NCI-H2081 (cell line): ENCODE measurements at places on chromosomes 3 and 15.

DNA sequence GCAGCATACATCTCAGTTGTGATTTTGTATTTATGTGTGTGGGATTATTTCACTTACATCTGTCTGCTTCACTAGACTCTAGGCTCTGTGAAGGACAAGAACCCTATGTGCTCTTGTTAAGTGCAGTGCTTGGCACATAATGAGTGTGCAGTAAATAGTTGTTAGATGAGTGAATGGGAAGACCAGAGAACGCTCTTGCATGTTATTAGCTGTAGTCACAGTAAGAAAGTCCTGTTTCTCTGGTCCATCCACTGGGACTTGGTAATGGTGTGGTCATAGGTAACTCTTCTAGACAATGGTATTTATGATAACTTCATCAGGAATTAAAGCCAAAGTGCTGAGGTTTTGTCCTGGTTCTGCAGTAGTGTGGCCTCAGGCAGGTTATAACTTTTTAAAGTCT, 1.4 kb upstream of the AQP9 start:
- no peak for DNase-seq

DNA sequence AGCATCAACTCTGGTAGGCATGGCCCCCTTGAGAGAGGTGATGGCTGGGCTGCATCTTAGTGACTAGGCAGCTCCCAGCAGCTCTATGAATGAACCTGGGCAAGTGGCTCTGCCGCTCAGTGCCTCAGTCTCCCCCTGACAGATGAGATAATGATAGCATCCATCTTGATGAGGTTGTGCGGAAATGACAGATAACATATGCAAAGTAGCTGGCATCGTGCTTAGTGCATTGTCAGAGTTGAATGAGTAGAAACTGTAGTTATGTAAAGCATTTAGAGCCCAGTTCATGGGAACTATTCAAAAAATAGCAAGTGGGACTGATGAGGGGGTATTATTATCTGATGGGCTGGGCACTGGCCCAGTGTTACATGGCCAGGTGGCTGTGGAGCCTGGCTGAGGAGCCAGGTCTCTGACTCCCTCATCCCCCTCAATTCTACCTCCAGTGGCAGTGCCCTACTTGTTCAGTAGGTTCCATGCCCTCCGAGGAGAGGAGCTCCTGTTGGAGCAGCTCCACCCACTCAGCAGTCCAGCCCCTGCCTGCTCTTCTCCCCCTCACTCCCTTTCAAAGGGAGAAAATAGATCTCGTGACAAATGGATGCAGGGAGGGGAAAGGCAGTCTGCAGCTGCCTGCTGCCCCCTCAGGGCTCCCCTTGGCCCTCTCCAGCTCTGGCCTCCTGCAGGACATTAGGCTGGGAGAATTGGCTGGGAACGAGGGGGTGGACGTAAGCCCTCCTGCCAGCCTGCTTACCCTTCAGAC, 6.6 kb downstream of the PRKCD start:
- no peak for DNase-seq

- peak; percentile 86 for DNase-seq
Measured at GRCh38 chr15:38453971-38454695, at the start of gene FAM98B. Gene FAM98B, plus strand, starts transcription at chr15:38454127. Its CDS starts 35 bp downstream, at chr15:38454162.

DNA sequence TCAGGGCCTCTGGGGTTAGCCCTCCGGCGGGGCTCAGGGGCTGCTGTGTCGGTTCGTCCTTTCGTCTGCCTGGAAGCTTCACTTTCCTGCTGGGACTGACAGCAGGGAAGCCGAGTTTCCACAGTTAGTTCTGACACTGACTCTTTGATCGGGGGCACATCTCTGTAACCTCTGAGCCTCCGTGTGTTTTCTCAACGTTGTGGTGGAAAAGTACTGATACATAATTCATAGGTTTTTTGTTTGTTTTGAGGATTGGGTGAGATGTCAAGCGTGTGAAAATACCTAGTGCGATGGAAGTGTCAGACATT, 481 bp downstream of the AP4E1 start:
- DNase-seq = no peak

DNA sequence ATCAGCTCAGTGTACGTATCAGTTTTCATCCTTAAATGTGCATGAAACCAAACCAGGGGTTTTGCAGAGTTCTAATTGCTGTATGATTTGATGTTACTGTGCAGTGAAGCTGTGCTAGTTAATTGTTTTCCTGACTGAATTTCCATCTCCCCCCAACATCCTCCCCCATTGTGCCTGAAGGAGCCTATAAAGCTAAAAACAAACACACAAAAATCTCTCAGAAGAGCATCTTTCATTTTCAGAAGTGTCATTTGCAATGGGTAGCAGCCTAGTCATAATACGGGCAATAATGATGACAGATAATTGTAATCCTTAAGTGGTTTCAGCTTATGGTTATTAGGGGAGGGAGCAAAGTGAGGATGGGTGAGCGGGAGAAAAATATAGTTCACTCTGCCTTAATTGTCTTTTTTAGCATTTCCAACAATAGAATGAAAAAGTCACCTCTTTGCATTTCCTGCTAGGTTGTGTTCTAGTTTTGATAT, 207.9 kb upstream of the TBL1XR1 start:
- peak; percentile 78 for DNase-seq

GRCh38 chr3:195914648-195915473, 6.5 kb upstream of the TNK2 start:
- DNase-seq = no peak

DNA sequence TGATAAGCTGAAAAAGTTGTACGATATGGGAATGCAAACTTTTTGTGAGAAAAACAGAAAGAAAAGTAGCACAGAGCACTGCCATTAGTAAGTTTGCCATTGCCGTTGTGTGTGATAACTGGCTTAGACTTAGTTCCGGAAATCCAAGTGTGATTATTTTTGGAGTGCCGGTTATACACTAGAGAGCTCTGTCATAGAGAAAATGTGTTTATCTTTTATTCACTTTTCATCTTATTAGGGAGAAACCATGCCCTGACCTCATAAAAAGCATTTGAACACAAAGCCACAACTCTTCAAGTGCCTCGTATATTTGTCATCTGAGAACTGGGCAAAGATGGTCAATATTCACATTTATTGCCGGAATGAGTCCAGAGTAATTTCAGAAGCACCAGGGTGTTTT, 36.1 kb downstream of the CTDSPL start:
- DNase-seq = no peak

DNA sequence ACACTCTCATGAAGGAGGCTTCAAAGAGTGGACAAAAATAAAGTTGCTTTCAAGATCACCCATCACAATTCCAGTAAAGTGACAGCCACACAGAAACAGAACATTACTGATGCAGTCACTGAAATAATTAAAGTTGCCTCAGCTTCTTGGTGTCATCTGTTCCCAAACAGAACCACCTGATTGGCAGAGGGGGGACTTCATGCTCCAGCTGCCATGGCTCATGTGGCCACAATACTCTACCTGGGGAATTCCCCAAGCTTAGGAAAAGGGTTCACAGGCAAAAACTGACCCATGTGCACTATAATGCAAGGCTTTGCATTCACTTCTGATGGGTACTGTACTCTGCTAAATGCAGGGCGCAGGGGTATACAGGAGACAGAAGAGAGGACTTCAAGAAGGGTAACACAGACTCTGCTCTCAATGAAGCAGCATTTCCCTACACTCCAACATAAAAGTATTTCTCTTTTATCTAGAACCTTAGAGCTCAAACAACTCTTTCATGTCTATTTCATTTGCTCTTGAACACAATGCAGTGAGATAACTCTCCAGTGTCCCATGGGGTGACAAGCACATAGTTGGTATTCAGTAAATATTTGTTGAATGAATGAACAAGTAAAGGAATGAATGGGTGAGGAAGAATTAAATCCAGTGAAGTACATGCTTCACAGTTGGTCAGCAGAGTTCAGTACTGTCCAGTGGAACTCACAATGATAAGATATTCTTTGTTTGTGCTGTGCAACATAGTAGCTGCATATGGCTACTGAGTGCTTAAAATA, 8.6 kb upstream of the CTNNB1 start:
- DNase-seq = no peak

- no peak for DNase-seq
Measured at GRCh38 chr15:47292638-47293190, 424.6 kb upstream of the SEMA6D start.

DNA sequence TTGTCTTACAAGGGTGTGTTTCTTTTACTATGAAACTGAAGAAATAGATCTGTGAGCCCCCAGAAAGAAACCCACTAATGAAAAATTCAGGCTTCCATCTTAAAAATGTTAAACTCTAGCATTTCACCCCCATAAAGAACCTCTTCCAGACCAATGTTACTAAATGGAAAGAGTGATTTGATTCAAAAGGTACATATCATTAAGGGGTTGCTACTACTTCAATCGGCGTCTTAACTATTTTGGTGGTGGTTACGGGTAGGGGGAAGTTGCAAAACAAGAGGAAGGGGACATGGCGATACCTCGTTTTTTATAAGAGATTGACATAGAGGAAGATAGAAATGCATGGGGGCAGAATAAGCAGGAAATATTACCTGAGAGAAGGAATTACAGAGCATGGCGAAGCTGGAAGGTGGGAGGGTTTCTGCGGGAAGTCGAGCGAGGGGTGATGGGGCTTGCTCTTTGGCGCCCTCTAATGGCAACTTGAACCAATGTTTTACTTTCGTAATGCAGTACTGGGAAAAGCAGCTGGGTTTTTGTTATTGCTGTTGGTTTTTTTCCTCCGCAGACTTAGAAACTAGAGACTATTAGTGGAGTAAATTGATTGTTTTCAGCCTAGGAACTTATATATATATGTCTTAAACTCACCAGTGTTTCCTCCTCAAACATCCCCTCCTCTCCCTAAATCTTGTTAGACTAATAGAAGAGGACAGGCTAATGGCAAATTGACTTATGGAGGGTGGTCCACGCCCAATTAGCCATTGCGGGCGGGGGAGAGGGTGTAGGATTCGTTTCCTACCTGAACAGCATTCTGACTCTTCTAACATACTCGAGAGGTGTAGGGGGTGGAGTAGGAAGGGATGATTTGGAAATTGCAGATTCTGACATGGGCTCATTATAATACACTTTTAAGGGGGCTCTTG, 11.3 kb upstream of the SOX2 start:
- DNase-seq = peak; percentile 96

GRCh38 chr15:49223536-49224274, 53.7 kb downstream of the GALK2 start:
- DNase-seq = no peak

DNA sequence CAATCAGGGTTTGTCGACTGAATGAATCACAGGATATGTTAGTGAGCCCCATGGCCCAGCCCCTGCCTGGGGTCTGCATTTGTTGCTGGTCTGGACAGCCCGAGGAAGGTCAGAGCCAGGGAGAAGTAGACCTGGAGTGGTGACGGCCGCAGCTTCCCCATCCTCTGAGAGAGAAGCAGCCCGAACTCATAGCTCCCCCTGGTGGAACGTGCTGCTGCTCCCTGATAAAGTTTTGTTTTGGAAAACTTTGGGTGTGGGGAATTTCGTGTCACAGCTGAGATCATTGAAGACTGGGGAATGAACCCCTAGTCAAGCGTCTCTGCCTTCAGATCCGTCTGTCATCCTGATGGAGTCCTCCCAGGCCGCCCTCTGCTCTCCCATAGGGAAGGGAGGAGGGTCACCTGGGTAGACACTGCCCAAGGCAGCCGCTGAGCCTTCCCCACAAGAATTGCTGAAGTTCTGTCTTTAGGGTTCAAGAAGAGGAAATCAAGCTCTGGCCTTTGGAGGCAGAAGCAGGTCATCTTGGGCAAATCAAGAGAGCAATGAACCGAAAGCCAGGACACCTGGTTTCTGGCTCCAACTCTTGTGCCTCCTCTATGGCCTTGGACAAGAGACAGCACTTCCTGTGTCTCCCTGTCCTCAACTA, 60.5 kb downstream of the GLDN start:
- peak; percentile 34 for DNase-seq

DNA sequence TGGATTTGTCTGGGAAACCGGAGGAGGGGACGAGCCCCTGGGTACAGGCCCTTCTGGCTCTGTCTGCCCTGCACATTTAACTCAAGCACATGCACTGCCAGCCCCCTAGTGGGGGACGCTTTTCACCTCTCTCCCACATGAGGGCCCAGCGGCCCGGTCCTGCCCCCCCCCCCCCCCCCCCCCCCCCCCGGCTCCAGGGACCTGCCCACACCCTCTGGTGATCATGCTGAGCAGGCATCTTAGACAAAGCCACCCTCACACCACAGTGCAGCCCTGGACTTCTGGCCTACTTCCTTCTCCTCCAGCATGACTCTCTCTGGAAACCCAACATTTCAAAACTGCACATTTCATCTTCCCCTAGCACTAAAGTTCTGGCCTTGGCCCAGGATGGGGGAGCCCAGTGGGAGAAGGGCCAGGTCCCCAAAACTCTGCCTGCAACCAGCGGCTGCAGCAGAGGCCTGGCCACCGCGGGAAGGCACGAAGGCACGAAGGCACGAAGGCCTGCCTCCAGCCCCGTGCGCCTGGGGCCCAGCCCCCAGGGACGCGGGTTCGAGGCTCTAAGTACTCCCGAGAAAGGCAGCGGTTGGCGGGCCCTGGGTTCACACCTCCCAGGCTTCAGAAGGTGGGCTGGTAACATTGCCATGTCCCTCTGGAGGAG, 14.1 kb downstream of the KLF15 start:
- no peak for DNase-seq

DNA sequence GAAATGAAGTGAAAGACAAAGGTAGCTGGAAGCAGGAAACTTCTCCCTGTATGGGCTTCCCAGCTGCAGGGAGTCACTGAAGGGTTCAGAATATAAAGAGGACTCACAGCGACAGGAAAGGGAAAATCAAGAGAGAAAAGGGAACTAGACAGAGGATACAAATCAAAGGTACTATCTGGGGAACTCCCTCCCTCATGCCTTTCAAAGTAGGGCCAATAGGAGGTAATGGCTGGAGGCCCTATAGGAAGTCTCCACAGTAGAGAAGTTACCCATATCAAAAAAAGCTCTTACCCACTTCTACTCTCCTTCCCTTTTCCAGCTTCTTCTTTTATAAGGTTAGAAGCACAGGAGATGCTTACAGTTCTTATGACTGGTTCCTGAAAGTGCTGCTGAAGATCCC, 43.5 kb downstream of the FMN1 start:
- no peak for DNase-seq

DNA sequence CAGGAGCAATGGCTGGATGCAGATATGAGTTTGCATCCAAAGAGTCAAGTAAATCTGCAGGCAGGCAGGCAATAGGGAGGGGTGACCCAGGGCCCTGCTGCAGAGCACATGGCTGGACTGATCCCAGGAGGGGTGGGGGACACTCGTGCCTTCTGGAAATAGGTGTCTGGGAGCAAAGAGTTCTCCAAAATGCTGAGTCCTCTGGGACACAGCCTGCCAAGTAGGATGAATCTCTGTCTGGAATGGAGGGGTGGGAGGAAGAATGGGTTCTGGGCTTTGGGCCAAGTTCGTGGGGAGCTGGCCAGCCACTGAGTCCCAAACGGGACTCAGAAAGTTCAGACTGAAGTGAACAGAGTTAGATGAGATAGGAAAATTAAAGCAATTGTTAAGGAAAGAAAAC, 214.5 kb downstream of the MTHFS start:
- no peak for DNase-seq

DNA sequence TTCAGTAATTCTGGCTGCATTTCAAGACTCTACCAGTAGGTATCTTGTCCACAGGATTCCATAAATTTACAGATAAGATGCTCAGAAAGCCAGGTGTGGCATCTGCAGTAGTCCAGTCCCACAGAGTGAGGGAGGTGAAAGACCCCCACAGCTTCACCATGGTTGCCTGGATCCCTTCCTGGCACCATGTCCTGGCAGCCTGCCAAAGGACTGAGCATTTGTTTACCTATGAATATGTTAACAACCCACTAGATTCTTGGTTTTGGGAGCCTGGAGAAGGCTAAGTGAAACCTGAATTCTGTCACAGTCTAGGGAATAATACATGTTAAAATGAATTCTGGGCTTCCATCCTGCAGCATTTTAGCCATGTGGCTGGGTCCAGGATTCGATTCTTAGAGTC, 14.9 kb downstream of the CHST2 start:
- DNase-seq = peak; percentile 90
